ENCODE measurements at places on chromosomes 2 and 18.

DNA sequence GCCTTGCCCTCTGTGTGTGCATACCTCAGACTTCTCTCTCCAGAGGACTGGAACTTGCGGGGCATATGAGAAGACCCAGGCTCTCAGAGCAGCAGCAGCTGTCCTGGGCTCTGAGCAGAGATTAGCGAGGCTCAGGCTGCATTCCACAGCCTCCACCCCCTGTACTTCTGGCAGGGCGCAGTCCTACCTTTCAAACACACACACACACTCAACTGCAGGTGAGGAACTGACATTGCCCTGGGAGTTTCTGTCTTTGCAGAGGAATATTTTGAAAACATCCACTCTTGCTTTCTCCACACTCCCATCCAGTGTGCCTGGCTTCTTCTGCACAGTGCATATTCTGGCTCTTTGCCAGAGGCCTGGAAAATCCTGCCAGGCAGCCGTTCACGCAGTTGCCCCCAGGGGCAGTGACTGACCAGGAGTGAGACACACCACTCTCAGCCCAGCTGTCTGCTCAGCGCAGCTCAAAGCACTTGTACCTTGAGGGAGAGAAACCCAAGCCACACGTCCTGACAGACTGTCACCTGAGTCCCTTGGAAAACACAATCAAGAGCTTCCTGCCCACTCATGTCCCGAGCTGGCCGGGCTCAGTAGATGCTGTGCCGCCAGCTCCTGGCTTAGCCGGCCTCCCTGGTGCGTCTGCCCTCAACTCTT lies 460.8 kb downstream of the RNF144A start:
- no peak for DNase-seq

DNA sequence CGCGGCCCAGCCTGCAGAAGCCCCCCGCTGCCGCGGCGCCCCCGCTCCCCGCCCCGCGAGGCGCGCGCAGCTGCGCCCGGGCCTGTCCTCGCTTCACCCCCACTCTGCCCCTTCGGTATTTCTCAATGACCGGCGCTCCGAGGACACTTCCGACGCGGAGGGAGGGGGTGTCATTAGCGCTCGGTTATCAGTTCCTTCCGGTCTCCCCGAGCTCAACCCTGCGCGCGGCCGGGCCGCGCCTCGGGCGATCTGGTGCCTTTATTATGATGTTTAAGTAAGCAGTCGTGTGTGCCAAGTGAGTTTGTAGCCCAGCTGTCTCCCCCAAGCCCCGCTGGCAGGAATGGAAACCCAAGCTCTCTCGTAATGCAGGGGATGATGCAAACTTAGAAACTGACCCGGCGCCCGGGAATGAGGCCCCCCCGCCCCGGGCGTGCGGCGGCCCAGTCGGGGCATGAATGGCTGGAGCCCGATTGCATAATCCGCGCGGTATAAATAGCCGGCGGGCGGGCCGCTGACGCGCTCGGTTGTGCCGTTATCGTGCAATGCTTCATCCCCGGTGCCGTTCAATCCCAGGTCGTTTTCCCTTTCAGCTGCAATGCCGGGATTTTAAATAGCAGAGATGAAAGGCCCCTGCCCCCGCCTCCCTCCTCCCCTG lies 3.9 kb upstream of the SPRED2 start:
- DNase-seq, result peak; percentile 96

- DNase-seq, result no peak
These were observed 84.8 kb upstream of the NCKAP5 start for GRCh38 chr2:133653056-133653455.

GRCh38 chr2:148739454-148740105 lies 95.0 kb downstream of the EPC2 start:
- DNase-seq, result no peak

- no peak for DNase-seq
These were observed 66.4 kb downstream of the GALR1 start for GRCh38 chr18:77316008-77316407.

- DNase-seq, result no peak
These were observed 346.0 kb downstream of the ARHGAP15 start for GRCh38 chr2:143475041-143475776.

DNA sequence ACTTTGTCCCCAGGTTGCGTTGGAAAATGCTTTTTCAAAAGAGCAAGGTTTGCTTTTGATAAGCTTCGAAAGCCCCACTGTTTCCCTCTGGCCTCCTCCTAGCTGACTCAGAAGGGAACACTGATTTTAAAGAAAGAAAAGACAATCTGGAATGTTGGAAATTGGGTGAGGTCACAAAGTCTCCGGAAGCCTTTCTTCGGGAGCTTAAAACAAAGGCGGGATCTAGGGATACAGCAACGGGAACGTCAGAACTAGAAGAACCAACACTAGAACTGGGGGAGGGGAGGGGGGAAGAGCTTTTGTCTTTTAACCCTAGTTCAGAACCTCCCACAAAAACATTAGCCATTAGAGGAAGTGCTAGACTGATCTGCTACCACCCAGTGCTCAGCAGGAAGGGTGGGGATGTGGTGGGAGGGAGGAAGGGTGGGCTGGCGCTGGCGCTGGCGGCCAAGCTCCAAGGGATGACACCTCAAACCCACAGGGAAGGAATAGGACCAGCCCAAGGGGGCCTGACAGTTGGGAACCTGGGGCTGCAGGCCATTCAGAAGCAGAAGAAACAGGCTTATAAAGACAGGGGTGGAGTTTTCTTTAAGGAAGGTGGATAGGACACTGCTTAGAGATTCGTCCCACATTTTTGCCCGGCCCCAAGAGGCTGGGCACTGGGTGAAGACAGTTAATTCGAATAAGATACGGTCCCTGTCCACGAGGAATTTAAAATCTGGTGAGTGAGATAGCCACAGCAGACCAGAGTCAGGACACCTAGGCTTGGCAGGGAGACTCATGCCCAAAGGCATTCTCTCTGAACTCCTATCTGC lies 1.7 kb downstream of the TMSB10 start:
- peak; percentile 83 for DNase-seq

- peak; percentile 0 for DNase-seq
These were observed 1494.6 kb upstream of the DDX18 start for GRCh38 chr2:116319935-116320334.

DNA sequence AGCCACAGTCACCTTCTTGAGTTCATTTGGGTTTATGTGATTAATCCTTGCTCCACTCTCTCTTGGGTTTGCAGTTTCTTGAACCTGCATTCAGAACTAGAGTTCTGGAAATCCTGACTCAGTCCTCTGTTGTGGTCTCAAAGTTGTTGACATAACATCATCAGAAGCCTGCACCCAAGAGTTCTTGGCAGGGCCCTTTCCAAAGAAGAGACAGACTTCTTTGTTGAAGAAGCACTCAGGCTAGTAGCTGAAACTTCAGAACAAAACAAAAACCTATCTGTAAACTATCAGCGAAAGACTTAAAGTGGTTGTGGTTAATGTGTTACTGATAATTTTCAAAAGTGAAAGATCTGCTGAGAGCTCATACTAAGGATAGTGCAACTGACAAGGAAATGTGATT lies 120.8 kb downstream of the FAM168B start:
- peak; percentile 18 for DNase-seq

DNA sequence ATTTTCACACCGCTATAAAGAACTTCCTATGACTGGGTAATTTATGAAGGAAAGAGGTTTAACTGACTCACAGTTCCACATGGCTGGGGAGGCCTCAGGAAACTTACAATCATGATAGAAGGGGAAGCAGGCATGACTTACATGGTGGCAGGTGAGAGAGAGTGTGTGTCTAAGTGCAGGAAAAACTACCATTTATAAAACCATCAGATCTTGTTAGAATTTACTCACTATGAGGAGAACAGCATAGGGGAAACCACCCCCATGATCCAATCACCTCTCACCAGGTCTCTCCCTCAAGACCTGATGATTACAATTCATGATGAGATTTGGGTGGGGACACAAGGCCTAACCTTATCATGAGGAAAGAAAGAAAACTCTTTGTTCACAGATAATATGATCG lies 174.6 kb downstream of the SRBD1 start:
- DNase-seq, result no peak

DNA sequence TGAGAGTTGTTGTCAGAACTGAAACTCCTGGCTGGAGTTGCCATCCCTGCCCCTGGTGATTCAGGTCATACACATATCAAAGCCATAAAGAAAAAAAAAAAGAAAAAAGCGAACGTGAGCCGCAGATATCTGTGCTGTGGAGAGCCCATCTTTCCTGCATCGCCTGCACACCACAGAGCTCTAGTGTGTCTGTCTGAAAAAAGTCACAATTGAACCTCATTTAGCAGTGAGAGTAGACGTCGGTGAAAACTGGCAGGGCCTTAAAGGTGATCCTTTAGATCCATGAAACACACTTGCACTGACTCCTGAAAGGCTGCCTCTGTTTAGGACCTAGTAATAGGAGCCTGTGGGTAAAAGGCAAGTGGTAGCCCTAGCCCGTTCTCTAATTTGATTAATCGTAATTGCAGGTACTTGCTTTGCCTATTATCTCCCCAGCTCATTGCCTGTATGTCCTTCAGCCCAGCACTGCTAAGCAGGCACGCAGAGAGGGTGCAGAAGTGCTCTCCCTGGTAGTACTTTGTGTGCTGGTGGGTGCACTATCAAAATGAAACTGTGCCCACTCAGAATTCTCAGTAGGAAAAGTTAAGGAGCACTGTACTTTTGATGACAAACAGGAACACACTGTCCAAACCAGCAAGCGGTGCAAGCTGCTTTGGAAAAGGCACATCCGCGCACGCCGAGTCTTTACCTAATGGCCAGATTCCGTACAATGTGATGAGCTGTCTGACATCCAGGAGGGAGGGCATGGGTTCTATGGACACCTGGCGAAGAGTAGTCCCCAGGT lies 103.5 kb upstream of the ASB18 start:
- no peak for DNase-seq

GRCh38 chr2:9238591-9239326 lies 32.1 kb downstream of the ASAP2 start:
- DNase-seq, result no peak

DNA sequence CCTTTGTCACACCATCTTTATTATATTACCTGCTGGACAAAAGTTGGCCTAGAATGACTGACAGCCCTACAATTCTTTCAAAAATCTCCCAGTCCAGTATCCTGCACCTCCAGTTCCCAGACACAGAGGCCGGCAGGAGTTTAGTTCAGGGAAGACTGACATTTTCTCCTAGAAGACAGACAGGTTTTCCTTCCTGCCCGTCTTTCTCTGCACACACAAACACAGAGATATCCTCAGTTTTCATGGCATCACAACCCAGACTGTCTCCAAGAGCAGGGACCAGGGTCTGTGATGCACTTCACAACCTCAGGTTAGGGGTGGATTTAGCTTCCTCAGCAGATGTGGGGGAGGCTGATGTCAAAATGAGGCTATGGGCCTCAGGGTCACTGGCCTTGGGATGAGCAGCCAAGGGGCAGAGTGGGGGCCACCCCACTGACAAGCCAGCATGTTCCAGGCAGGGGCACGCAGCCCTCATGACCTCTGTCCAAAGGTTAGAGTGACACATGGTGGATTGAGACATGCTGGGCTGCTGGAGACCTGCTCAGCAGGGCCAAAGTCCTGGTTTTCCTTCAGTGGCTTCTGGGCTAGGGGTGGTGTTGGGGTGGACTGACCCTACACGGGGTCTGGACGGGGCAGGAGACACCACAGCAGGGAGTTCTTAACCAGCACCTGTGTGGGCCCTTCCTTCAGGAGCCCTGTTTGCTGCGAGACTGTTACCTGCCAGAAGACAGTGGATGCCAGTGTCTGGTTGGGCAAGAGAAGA lies 70.5 kb downstream of the SFXN5 start:
- no peak for DNase-seq

DNA sequence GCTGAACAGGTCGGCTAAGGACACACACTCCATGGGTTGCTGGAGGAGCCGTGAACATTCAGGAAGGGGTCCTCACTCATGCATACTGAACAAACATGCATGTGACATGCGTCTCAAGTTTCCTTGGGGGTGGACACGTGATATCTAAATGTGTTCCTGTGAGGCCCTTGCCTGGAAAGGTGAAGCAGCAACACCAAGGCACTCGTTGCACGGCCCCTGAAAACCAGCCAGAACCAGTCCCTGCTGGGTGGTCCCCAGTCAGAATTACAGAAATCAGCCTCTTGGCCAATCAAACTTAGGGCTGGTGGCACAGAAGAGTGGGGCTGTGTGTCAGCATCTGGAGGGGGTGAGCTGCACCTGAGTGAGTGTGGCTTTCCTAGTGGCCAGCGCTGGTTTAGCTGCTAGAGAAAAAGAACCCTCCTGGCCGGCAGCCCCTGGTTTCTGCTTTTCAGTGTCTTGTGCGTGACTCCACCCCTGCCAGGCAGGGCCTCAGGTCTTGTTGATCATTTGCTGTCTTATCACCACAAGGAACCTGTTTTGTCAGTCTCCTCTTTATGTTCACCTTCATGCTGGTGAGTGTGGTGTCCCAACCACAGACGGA lies 3.2 kb upstream of the AQP12B start:
- DNase-seq, result no peak

- no peak for DNase-seq
These were observed 18.7 kb upstream of the TFCP2L1 start for GRCh38 chr2:121303531-121304263.

GRCh38 chr2:70767699-70768589 lies at the start of gene ADD2:
Gene ADD2 (minus strand): TSS chr2:70768200. CDS start chr2:70706408, 61,792 bp downstream.
- no peak for DNase-seq

GRCh38 chr18:6598657-6599056 lies 130.9 kb upstream of the ARHGAP28 start:
- DNase-seq, result no peak

GRCh38 chr18:65659912-65660311 lies 90.9 kb upstream of the CDH7 start:
- DNase-seq, result no peak

- peak; percentile 83 for DNase-seq
These were observed 16.1 kb upstream of the TTLL4 start for GRCh38 chr2:218694405-218695145.

GRCh38 chr2:100429726-100430125 lies 12.3 kb upstream of the CHST10 start:
- DNase-seq, result no peak

DNA sequence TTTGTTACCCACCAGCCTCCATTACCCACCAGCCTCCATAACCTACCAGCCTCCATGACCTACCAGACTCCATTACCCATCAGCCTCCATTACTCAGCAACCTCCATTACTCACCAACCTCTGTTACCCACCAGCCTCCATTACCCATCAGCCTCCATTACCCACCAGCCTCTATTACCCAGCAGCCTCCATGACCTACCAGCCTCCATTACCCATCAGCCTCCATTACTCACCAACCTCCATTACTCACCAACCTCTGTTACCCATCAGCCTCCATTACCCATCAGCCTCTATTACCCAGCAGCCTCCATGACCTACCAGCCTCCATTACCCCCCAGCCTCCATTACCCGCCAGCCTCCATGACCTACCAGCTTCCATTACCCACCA lies 133.3 kb upstream of the HS6ST1 start:
- no peak for DNase-seq

GRCh38 chr2:105446501-105446900 lies 47.6 kb upstream of the FHL2 start:
- no peak for DNase-seq

DNA sequence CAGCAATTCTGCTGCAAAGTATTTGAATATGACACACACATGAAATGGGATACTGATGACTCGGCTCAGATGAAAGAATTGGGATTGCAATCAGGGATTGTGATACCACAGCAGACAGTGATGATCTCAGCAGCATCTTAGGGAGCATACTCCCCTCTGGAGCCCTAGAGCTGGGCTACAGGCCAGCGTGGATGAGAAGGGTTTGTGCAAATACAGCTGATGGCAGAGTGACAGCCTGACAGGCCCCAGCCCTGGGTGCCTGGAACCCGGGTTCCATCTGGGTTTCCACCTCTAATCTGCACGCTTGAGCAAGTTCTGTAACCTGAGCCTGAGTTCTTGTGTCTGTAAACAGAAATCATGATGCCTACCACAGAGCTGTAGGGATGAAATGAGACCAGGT lies 418.0 kb downstream of the LRATD1 start:
- no peak for DNase-seq
